Fibroblast of skin of back (primary cell): ENCODE measurements at places on chromosomes 12 and 14.

DNA sequence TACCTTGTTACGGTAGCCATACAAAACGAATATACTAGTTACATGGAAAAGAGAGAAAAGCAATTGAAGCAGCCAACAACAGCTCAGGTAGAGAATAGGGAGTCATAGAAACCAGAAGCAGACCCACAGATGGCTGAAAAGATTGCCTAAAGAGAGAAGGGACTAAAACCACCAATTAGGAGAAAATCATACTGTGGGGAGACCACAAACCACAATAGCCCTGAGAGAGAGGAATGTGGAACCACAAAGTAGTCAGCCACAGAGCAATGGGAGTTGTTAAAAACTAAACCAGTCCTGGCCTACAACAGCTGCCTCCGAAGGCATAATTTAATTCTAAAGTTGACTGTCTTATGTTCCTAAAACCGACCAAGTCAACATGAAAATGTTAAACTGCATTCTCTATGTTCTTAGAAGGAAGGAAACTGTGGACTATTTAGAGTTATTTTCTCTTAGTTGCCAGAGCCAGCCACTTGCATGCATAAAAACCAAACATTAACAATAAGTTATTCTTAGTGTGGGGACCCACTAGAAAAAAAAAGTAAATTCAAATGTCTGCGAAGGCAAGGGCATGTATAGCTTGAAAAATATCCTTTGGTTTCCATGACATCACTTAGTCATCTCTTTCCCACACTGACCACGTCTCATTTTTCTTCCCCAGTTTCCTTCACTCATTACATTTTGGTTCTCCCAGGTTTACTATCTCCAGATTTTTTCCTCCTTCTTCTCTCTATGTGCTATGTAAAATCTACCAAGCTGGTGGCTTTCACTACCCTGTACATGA lies 398.1 kb downstream of the NOVA1 start:
- peak; percentile 71 for DNase-seq

DNA sequence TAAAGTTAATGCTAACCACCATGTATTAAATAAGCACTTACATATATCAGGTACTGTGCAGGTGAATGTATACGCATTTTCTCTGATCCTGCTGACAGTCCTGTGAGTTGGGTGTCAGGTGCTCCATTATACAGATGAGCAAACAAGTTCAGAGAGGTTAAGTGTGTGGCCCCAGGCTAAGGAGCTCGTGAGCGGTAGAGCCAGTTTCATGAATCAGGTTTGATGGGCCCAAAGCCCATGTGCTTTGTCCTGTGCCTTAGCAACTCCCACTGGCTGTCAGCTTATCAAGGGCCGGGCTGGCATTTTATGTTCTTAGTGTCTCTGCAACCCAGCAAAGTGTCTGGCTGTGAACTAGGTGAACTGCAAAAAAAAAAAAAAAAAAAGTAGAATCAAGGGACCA lies 701.2 kb upstream of the TBX3 start:
- no peak for DNase-seq

DNA sequence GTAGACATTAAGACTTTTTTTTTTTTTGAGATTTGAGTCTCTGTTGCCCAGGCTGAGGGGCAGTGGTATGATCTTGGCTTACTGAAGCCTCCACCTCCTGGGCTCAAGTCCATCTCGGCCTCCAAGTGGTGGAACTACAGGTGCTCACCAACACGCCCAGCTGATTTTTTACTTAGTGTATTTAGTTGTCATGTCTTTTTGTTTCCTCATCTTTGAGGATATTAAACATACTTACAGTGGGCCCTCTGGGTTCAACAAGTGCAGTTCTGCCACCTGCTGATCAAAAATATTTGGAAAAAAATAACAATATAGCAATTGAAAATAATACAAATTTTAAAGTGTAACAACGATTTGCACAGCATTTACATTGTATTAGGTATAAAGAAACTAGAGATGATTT lies 4.4 kb upstream of the B4GALNT1 start:
- DNase-seq: no peak

- peak; percentile 47 for DNase-seq
Observed at GRCh38 chr14:58107947-58108552, 44.0 kb downstream of the ARMH4 start.

DNA sequence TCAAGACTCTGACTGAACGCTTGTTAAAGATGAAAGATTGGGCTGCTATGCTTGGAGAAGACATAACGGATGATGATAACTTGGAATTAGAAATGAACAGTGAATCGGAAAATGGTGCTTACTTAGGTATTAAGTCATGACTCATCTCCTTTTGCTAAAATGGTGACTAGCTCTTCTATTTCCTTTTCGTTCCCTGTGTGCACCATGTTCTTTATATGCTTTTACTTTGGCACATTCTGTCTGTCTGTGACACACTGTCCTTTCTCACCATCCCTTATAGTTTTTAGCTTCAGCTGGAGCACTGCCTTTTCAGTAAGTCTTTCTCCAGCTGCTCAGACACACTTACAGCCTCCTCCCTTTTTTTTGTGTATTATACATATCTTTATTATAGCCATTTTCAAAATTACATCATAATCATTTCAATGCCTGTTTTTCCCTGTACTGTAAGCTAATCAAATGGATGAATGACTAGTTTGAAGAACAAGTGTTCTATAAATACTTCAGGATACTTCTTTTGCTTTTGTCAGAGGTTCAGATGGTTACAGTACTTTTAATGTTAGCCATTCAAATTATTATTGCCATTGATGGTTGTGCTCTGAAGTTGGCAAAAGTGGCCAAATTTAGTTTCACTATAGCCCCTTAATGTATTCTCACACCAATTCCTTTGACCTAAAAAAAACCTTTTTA lies 68.6 kb downstream of the MIA2 start:
- DNase-seq: no peak

GRCh38 chr12:70830221-70831061 lies 90.1 kb downstream of the PTPRR start:
- DNase-seq: no peak

DNA sequence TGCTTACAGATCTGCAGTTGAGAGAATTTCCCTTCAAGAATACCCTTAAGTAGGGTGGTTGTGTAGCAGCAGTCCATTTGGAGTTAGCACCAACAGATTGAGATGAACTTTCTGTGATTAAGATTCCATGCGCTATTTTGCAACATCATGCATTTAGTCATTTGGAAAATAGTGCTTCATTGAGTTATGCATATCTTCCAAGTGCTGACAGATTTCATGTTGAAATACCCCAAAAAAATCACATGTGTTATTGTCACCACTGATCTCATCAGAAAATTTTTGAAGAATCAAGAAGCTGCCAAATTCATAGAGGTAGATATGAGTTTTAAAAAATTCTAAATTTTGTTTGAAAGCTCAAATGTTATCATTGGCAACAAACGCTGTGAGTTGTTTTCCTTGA lies 35.5 kb upstream of the OSBPL8 start:
- DNase-seq: no peak

DNA sequence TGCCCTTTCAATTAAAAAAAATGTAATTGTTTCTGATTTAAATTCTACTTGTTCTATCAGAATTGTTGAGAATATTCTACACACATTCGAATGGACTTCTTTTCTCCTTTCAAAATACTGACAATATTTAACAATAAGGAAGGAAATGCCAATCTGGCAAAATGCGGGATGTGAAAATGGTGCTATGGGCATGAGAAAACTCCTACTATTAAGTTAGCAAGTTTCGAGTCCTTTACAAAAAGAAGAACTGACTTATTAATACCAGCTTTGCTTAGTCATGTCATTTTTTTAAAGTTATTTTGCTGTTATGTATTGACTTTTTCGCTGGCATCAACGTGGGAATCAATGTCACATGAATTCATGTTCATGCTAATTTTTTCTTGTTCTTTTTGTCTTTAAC lies 31.7 kb upstream of the ARL1 start:
- no peak for DNase-seq

DNA sequence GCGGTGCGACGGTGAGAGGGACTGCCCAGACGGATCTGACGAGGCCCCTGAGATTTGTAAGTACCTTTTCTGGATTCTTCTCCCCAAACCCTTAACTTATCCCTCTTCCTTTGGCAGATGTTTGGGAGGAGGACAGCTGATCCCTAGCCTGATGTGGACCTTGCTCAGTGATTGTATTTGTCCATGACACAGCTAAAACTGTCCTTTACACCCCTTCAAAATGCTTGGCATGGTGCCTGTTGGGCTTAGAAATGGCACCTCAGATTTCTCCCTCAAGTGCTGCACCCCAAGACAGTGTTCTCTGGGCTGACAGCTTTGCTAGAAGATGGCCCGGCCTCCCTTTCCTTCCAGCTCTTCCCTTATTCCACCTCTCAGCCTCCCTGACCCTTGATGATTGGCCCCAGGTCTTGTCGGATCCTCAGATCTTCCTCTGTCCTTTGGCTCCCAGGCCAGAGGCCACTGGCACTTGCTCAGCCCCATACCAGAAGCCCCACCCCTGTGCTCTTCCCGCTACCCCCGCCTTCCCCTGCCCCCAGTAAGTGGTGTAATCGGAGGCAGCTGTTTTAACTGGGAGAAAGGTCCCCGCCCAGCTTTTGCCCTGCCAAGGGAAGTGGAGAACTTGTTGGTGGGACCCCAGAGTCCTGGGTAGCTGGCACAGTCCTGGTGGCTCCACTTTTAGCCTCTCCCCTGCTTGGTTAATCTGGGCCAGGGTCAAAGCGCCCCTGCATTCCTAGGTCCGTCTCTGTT lies 8.7 kb downstream of the LRP1-AS start:
- no peak for DNase-seq

- DNase-seq: no peak
Observed at GRCh38 chr12:52774629-52775250, 2.4 kb downstream of the KRT76 start.

DNA sequence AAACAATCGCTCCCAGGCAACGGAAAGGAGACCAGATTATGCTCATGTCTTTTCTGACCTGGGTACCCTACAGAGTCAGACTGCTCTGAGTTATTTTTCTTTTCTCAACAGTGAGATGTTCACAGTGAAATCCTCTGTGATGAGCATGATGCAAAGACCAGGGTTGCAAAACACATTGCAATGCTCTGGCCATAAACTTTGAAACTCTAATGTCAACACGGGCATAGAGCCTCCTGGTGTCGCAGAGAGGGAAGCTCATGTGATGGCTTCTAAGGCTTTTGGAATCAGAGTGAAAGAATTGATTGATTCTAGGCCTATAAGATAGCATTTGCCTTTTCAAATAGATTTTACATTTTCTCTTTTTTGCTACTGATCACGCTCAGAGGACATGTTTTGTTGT lies 193.4 kb downstream of the RASSF9 start:
- peak; percentile 5 for DNase-seq

GRCh38 chr12:32312049-32312670 lies 87.2 kb upstream of the FGD4 start:
- peak; percentile 62 for DNase-seq

GRCh38 chr14:103562429-103563225 lies at the start of the genes BAG5 and COA8:
Gene BAG5 (minus strand): TSS chr14:103562657. CDS start chr14:103561164, 1,493 bp downstream.
Gene COA8 (plus strand): TSS chr14:103562960. CDS start chr14:103563002, 42 bp downstream.
- peak; percentile 86 for DNase-seq

- no peak for DNase-seq
Observed at GRCh38 chr14:29355331-29355730, 572.3 kb downstream of the PRKD1 start.

GRCh38 chr14:85528897-85529631 lies 880 bp upstream of the FLRT2 start:
- DNase-seq: peak; percentile 85

GRCh38 chr12:3311491-3312103 lies 179.4 kb upstream of the PRMT8 start:
- no peak for DNase-seq

GRCh38 chr12:117073611-117074010 lies 25.6 kb downstream of the TESC start:
- no peak for DNase-seq

DNA sequence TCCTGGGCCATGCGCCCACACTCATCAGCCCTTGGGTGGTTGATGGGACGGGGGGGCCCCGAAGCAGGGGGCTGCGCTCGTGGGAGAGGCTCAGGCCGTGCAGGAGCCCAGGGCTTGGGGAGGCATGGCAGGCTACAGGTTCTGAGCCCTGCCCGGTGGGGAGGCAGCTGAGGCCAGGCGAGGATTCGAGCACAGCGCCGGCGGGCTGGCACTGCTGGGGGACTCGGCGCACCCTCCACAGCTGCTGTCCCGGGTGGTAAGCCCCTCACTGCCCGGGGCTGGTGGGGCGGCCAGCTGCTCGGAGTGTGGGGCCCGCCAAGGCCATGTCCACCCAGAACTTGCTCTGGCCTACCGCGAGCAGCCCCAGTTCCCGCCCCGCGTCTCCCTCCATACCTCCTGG lies 295.8 kb upstream of the SEL1L start:
- no peak for DNase-seq

DNA sequence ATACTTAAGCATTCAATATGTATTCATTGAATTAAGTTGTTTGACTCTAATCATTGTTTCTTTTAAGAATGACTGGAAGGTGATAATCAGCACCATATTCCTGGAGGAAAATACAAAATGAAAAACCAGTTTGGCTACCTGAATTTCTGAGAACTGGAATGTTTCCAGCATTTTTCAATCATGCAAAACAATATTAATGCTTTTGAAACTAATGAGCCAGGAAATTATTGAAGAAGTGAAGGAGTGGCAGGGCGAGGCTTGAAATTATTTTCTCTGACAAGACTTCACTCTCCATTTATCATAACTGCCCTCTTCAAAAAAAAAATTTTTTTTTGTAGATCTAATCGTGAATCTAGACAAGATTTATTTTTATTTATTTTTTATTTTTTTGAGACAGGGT lies 19.0 kb downstream of the TMEM19 start:
- DNase-seq: no peak

GRCh38 chr12:68883151-68883550 lies 49.8 kb downstream of the CPM start:
- no peak for DNase-seq

GRCh38 chr14:80850197-80850814 lies 91.2 kb downstream of the CEP128 start:
- DNase-seq: peak; percentile 41

- peak; percentile 55 for DNase-seq
Observed at GRCh38 chr12:46187023-46187422, 81.8 kb downstream of the SLC38A1 start.

DNA sequence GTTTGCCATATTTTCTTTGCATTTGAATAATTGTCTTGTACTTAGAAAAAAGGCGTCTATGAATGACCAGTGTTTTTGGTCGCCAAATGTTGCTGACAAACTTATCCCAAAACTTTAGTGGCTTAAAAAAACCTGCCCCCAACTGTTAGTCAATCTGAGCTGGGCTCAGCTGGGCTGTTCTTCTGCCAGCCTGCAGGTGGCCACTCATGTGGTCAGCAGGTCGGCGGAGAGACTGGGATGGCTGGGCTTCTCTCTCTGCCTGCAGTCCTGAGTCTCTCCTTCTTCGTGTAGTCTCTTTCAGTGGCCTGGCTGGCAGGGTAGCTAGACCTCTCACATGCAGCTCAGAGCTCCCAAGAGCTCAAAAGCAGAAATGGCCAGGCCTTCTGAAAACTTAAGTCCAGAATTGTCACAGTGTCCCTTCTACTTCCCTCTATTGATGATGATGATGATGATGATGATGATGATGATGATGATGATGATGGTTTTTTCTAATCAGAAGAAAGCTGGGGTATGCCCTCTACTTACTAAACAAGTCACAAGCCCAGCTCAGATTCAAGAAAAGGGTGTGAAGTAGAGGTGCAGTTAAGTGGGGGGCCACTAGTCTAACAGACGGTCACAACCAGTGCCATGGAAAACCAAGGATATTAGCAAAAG lies 87.9 kb downstream of the PTPN11 start:
- no peak for DNase-seq
